ENCODE measurements at places on chromosomes 3 and 15.

DNA sequence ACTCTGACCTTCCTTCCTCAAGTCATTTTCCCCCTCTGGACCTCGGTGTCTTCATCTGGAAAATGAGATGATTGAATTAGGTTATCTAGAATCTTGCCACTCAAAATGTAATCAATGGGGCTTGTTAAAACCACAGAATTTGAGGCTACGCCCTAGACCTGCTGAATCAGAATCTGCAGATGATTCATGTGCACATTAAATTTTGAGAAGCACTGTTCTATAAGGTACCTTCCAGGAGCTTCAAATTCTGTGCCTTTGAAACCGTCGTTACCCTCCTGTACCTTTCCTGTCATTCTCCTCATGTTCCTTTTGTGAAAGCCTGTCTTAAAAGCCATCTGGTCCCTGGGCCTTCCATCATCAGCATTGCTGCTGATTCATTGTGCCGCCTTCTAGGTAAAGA is 172.4 kb upstream of the TOPAZ1 start:
- no peak for DNase-seq

GRCh38 chr3:117619805-117620204 is 910.2 kb downstream of the TUSC7 start:
- DNase-seq: no peak

- no peak for DNase-seq
Observed at GRCh38 chr15:88736204-88736603, 67.0 kb upstream of the ACAN start.

GRCh38 chr3:64440498-64440897 is 215.2 kb upstream of the PRICKLE2 start:
- no peak for DNase-seq

GRCh38 chr15:70269991-70270751 is 172.5 kb upstream of the TLE3 start:
- no peak for DNase-seq

DNA sequence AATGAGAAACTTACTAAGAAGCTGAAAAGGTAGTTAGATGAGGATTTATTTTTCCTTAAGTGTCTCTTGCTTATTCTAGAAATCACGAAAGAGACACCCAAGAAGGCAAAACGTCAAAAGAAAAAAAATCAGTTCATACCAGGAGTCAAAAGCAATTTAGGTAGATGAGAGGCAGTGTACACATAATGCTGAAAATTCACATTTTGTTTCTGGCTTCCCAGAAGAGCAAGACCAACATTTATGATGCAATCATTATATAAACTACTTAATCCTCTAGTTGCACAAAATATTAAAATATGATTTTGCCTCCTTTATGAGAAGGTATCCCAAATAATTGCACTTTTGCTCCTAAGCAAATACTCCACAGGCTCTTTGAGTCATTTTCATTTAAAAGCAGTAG is 228.0 kb downstream of the FMN1 start:
- no peak for DNase-seq

GRCh38 chr15:77024273-77025082 is 29.6 kb downstream of the PSTPIP1 start:
- peak; percentile 66 for DNase-seq

DNA sequence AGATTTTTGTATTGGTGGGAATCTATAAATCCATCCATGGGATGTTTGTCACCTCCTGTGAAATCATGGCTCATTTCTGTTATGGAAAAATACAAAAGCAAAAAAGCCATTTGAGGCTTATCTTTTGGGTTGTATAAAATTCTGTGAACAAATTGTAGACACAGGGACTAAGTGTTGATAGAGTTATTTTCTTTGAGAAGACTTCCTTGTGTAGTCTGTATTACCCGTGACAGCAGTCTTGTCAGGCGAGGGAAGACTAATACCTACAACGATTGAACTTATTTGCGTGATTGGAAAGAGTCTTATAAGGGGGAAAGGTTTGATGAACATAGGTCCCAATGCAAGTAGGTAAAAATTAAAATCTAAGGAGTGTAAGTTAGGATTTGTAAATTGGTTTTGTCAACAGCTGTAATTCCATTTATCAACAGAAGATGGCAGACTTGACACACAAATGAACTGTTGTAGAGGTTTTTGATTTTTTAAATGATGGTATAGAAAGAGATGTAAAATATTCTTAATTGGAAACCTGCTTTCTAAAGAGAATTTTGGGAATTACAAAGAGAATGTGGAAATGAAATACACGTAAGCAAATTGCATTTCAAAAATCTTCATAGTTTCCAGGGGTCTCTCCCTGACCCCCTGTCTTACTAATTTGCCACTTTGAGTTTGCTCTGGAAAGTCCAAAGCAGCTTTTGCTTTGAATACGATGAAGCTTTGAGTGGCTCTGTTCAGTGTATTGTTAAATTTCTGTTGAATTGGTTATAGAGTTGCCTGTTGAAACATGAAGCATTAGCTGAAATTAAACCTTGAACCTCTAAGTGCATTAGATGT is 33.2 kb downstream of the SLC25A26 start:
- DNase-seq: no peak

DNA sequence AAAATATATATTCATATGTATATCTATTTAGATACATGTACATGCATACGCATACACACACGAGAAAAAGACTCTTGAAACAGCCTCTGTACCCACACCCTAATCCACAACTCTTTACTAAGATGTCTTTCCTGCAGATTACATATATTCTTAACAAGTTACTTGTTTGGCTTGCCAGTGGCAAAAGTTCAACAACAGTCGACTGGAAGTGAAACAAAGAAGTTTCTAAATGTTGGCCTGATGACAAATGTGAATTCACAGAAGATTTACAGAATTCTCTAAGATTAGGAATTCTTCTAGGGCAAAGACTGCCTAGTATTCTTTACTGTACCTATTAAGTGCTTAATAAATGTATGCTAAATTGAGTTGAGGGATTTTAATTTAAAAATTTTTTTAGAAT is 116.8 kb downstream of the CDIN1 start:
- no peak for DNase-seq

GRCh38 chr3:50393061-50393460 is 33.7 kb upstream of the TMEM115 start:
- DNase-seq: no peak

DNA sequence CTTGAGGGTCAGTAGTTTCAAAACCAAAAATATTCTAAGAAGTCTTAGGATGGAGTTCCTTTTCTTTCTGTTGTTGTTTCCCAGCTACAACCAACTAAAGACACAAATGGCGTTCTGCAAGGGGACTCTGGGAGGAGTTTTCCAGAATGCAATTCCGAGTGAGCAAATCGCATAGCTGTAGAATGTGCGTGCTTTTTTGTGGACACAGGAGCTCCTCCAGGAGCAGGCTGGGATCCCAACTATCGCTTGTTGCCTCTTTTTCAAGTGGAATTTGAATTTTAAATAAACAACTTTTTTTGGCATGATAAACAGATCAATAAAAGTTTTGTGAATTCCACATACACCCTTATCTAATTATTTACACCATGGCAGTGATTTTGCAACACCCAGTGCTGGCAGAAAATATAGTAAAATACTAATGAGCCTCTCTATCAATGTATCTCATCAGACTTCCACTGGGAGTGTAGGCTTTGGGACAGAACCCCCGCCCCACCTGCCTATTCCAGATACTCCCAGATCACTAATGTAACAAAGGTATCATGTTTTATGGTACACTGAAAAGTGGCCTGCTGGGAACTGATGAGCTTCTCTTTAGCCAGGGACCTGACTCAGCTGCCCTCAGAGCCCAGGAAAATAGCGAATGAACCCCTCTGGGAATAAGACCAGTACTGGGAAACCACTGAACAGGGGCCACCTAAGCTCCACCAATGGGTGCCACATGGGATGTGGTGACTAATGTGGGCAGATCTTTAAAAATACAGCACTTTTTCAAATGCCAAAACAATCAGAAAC is 66.4 kb downstream of the LMCD1 start:
- no peak for DNase-seq

DNA sequence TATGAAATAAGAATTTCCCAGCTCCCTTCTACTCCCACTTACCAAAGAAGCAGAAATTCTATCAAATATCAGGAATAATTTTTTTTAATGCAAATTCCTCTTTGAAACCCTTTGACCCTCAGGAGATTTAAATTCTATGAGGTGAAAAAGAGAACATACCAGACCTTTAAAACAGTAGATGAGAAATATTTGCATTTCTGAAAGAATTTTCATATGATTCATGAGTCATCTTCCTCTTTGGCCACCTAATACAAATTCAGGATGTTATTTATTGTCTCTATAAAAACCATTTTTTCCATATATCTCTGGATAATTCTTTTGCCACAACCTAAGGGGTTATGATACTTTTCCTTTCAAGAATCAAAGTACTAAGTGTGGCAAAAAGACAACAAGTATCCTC is 67.3 kb upstream of the ST3GAL6 start:
- DNase-seq: no peak

DNA sequence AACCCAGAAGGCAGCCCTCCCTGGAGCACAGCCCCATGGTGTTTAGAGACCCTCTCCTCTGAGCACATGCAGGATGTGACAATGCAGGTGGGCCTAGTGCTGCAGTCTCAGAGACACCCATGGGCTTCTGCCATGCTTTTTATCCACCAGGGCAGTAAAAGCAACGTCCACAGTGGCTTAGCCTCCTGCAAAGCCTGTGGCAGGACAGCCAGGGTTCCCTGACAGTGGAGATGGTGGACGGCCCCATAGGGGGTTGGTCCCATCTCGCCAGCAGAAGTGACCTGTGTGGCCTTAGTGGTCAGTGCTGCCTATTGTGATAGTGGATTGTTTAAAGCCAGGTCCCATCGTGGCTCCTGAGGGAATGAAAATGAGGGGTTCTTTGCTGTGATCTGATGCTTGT is 46.6 kb downstream of the APBA2 start:
- DNase-seq: no peak

- no peak for DNase-seq
Observed at GRCh38 chr15:35023804-35024203, 35.7 kb upstream of the ZNF770 start.

- DNase-seq: no peak
Observed at GRCh38 chr3:192645437-192645836, 81.9 kb downstream of the FGF12 start.
